ENCODE measurements at places on chromosomes 3 and 15.

GRCh38 chr3:147925272-147925671 lies 516.1 kb downstream of the ZIC1 start:
- DNase-seq, result no peak

GRCh38 chr3:22121068-22121701 lies 370.2 kb upstream of the ZNF385D start:
- no peak for DNase-seq

DNA sequence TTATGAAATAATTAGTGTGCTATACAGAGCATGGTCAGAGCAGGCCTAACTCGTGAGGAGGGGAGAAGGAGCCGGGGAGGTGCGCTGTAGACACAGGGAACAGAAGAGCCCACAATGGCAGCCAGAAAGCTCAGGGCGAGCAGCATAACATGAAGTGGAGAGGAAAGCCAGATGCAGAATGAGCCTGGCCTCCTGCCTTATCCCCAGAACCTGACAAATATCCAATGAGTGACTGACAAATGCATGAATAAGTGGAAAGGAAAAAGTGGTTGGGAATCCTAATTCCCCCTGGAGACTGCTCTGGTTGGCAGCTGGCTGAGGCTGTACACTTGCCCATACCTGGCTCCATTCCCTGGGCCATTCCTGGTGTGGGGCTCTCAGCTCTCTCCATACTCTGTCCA lies 9.2 kb upstream of the MST1R start:
- DNase-seq, result no peak

DNA sequence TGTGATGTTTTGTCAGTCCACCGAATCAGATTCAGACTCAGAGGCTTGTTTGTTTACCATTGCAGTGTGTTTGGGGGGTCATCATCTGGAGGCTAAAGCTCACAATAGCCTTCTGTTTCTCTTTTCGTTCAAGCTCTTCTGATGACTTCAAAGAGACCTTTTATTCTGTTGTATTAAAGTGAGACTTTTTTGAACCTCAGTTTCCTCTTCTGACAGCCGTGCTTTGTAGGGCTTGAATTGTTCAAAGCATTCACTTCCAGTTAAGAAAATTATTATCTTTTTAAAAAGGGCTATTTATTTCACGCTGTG lies 1.3 kb downstream of the PXK start:
- DNase-seq, result no peak

- no peak for DNase-seq
These were observed 260.4 kb upstream of the GPR149 start for GRCh38 chr3:154690413-154690812.

DNA sequence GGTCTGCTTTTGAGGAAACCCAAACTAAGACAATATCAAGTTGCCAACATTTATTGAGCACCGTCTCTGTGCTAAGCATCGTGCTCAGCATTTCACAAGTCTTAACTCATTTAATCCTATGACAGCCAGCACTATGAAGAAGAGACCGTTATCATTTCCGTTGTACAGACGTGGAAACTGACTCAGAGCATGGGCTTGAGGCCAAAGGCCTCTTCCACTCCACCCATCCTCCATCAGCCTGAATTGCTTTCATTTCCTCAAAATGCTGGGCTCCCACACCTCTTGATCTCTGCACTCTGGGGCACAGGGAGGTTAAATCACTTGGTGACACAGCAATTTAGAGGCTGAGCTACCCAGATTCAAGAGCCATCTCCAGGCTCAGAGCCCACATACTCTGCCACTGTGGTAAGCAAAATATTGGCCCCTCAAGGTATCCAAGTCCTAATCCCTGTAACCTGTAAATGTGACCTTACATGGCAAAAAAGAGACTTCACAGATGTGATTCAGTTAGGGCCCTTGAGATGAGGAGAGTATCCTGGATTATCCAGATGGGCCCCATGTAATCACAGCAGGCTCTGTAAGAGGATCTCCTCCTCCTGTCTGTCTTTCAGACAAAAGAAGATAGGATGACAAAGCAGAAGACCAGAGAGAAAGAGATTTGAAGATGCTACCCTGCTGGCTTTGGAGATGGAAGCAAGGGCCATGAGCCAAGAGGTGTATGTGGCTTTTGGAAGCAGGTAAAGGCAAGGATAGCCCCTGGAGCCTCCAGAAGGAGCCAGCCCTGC lies 24.3 kb upstream of the FLNB start:
- DNase-seq, result peak; percentile 63

- DNase-seq, result no peak
These were observed 11.1 kb downstream of the ALPK3 start for GRCh38 chr15:84828086-84828908.

DNA sequence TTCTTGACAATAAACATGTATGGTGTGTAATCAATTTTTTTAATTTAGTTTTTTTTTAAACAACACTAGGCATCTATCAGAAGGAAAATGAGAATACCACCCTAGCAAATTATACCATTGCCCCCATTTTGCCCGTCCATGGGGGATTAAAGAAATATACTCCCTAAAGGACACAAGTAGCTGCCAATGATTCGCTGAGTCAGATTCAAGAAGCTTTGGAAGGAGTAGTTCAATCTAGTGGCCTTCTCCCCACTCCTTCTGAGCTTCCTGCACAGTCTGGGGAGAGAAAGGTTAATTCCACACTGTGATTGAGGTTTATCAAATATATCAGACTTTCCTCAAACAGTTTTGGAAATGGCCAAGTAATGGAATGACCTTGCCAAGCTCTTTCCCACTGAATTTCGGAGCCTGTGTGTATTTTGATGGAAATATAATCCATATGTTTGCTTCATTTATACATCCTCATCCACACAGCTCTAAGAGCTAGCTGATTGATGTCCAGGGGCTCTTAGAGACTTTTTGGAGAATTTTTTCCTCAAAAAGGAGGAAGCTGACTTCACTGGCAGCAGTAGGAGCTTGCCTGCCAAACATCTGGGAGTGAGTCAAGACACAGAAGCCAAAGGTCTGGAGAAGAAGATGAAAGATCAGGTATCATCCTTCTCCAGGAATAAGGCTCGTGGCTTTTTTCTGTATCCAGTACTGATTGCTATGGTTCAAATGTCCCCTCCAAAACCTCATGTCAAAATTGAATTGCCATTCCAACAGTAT lies 478.5 kb upstream of the PROK2 start:
- no peak for DNase-seq

DNA sequence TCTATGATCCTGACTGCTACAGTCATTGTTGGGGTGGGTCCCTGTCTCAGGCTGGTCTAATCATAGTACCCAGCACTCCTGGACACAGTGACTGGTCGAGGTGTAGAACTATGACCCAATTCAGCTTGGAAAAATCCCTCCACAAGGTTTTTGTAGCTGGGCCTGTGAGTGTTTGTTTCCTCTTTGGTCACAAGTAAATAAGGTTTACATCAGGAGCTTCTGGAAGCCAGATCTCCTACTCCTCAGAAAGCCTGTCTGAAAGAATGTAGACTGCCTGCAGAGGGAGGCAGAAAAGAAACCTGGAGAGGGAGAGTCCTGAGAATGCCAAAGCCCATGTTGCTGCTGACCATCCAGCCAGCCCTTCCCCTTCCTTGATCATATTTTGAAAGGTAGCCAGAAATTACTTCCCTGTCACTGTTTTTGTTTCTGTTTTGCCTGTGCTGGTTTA lies 123.2 kb downstream of the RAP2B start:
- no peak for DNase-seq

DNA sequence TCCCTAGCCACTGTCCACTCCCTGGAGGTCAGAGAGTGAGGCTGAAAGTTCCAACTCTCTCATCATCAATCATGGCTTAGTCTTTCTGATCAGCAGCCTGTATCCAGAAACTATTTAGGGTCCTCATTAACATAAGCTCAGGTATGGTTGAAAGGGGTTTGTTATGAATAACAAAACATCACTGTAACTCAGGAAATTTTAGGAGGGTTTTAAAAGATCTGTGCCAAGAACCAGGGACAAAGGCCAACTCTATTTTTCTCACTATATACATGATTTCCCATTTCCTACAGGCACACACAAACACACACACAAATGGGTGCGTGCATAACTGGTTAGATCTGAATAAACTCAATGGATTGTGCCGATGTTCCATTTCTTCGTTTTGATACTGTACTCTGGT lies 23.6 kb downstream of the STOML1 start:
- no peak for DNase-seq
